ENCODE measurements at places on chromosomes 16 and 17.

DNA sequence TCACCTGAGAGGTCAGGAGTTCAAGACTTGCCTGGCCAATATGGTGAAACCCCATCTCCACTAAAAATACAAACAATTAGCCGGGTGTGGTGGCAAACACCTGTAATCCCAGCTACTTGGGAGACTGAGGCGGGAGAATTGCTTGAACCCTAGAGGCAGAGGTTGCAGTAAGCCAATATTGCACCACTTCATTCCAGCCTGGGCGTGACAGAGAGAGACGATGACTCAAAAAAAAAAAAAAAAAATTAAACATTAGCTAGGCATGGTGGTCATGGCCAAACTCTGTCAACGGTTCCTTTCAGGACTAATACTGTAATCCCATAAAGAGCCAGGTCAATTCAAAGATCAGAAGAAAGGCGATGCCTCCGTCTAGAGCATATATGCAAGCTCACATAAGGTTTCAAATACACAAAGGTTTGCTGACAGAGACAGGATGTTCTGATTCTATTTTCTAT is 2.4 kb downstream of the RNF157 start:
- DNase-seq: no peak

- DNase-seq: no peak
These were observed 26.3 kb downstream of the VPS53 start for GRCh38 chr17:688100-688989.

DNA sequence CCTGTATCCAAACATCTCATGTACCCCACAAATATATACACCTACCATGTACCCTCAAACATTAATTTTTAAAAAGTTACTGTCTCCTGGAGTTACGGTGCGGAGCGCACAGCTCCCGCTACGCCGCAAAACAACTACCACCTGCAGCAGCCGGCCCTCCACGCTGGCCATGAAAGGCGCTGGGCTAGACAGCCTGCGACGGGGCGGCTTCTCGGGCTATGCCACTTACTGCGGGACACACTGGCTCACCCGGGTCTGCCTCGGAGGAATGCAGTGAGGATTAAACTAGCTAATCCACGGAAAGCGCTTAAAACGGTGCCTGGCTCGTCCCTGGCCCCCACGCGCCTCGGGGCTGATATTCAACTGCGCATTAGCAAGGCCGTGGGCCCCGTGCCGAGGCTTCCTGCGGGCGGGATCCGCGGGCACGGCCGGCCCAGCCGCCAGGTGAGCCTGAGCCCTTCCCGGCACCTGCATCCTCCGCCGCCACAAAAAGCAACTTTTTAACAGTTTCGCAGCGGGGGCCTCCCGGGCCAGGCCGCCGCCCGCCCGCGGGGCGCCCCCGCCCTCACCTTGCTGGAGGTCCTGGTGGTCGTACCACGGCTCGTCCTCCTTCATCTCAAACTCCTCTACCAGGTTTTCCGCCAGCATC is 633 bp downstream of the CDR2 start:
- DNase-seq: peak; percentile 34

DNA sequence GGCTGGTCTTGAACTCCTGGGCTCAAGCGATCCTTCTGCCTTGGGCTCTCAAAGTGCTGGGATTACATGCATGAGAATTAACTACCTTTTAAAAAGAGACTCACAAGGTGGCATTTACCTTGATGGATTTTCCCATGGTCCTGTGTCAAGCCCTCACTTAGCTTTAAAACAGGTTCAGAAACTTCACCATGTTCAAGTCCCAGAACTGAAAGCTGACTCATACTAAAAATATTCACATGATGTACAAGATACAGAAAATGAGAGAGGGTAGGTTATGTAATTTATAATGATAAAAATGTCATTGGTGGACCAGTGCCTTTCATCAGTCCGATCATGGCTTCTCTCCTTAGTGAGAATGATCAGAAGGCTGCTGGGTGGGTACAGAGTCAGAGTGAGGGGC is 4.3 kb upstream of the AKAP1 start:
- no peak for DNase-seq

GRCh38 chr17:75487351-75488070 is 27.8 kb downstream of the CASKIN2 start:
- DNase-seq: peak; percentile 33

GRCh38 chr16:48583075-48584065 is 26.6 kb downstream of the N4BP1 start:
- no peak for DNase-seq

DNA sequence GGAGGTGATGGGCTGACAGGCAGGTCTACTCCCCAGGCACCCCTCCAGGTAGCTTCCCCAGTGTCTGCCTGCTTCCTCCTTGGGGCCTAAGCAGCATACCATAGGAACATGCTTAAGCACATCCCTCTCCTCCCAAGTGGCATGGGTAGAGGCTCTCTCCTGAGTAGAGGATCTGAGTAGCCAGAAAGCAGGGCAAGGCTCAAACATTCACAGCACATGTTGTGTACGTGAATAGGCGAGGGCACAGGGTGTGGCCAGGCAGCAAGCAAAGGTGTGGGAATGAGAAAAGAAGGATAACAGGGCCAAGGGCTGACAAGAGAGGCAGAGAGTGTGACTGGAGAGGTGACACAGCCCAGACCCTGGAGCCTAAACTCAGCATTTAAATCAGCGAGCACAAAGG is 29.7 kb upstream of the GFOD2 start:
- DNase-seq: no peak

DNA sequence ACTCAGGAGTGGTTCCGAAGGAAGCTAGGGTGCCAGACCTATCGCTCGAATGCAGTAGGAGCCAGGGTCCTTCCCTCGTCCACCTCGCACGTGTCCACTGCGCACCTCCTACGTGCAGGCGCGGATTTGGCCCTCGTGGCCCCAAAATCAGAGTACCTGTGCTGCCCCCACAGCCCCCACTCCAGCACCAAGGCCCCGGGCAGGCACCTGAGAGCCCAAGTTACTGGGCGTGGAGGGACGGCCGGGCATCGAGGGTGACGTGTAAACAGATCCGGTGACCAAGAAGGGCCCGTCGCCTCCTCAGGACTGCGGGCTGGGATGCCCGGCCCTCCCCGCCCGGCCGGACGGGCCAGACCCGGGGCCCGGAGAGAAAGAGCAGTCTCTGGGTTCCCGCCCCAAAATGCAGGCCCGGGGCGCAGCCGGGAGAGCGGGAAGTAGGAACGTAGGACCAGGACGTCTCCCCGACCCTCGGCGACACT is 492 bp downstream of the SLC25A39 start:
- DNase-seq: no peak

DNA sequence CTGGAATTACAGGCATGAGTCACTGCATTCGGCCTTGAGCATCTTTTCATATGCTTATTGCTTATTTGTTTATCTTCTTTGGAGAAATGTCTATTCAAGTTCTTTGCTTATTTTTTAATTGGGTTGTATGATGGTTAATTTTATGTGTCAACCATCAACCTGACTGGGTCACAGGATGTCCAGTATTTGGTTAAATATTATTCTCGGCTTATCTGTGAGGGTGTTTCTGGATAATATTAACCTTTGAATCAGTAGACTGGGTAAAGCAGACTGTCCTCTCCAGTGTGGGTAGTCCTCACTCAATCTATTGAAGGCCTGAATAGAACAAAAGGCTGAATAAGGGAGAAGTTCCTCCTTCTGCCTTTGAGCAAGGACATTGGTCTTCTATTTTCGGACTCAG is 142.0 kb downstream of the SSH2 start:
- DNase-seq: no peak

- DNase-seq: no peak
These were observed 38.0 kb downstream of the TTC19 start for GRCh38 chr17:16037636-16038035.

DNA sequence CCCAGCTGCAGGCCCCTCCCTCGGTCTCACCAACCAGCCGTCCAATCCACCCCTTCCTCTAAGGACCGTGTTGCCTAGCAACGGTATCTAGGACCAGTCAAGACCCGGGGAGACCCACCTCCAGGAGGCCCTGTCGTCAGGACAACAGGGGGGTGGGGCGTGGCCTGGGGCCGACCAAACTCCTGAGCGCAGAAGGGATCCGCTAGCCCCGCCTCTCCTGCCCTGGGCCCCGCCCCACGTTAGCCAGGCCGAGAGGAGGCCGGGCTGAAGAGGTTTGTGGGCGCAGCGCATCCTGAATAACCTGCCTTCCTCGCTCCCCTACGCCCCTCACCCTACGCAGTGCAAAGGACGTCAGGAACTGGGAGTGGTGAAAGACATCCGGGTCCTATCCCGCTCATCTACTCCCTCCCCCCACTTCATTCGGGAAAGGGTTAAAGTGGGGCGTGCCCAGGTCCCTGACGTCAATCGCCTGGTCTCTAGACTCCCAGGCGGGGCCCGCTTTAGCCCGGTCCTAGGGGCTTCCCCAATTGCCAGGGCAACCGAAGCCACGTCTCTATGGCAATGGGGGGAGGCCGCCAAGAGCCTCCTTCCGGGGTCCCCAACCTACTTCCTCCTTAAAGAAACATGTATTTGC is 14.7 kb downstream of the DLG4 start:
- DNase-seq: peak; percentile 89

GRCh38 chr16:17229766-17230165 is 241.0 kb downstream of the XYLT1 start:
- DNase-seq: no peak

- DNase-seq: peak; percentile 98
These were observed 793 bp upstream of the RAB40C start for GRCh38 chr16:588889-589657.

- DNase-seq: no peak
These were observed 126.9 kb downstream of the PARN start for GRCh38 chr16:14502932-14503741.

DNA sequence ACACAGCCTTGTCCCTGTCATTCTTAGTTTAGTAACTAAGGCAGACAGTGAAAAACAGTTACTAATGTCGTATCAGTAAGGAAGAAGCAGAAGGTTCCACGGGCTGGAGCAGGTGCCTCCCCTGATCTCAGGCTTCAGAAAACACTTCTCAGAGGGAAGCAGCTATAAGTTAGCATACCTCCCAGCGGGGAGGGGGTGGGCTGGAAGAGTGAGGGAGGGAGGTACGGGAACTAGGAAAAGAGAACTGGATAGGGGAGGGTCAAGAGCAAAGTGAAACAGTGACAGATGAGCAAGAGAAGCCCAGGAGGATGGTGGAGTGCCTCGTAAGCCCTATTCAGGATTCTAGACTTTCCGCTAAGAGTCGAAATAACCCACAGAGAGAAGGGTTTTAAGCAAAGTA is 186.3 kb upstream of the XYLT1 start:
- no peak for DNase-seq

- no peak for DNase-seq
These were observed 133.0 kb upstream of the GSE1 start for GRCh38 chr16:85479972-85480726.

GRCh38 chr16:721765-722540 is 1.0 kb downstream of the ANTKMT start:
- no peak for DNase-seq

DNA sequence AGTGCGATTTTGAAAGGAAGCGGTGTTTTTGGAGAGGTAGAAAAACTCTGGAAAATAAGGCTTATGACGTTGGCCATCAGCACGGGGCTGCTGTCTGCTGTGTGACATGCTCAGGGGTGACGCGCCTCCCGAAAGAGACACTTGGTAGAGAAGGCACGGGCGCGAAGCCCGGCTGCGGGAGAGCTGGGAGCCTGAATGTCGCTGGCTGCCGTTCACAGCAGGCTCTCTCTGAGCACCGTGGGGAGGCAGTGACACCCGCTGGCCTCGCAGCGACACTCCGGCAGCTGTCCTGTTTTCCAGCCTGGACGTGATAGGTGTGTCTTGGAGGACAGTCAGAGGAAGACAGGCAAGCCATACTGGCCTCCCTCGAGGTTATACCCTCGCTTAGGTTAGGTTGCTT is 759.1 kb upstream of the RBFOX1 start:
- DNase-seq: no peak

DNA sequence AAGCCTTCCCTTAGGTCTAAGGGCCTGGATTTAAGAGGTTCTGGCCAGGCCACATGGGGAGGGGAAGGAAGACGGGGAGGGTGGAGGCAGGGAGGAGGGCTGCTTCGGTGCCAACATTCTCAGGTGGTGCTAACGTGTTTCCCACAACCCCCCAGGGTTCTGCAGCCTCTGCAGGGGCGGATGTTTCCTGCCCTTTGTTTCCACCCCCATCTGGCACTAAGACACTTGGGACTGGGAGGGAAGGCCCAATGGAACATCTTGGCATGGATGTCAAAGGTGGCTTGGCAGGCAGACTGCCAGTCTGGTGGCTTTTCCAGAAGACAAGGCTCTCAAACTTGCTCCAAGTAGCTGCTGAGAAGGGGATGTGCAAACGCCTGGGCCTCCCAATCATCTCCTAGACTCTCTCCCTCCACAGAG is 12.7 kb downstream of the HIC1 start:
- no peak for DNase-seq

DNA sequence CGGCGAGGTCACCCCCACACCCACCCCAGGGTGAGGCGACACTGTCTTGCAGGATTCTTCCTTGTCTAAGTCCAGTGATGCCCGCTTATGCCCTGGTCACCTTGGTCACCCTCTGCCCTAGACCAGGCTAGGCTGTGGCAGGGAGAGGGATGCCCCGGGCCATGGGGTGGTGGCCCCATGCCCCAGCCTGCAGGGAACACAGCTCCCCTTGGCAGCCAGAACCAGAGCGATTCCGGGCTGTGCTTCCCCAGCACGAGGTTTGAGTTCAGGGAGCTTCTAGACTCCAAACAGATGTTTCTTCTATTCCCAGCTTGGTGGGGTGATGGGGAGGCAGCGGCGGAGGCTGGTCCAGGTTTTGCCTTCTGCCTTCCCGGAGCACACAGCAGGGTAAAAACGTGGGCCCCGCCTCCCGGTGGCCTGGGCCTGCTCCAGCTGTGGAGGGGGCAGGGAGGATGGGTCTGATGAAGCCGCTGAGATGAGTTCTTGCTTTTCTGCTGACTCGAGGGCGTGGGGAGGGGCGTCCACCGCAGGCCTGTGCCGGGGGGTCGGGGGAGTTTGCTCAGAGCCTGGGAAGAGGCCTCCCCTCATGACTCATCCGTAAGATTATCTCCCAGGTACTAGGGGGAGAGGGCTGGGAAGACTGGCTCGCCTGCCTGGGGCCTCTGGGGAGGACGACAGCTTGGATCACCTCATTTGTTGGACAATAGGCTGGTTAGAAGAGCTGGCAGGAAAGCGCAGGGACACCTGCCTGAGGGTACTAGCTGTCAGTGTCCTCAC is 15.4 kb downstream of the SMTNL2 start:
- no peak for DNase-seq

DNA sequence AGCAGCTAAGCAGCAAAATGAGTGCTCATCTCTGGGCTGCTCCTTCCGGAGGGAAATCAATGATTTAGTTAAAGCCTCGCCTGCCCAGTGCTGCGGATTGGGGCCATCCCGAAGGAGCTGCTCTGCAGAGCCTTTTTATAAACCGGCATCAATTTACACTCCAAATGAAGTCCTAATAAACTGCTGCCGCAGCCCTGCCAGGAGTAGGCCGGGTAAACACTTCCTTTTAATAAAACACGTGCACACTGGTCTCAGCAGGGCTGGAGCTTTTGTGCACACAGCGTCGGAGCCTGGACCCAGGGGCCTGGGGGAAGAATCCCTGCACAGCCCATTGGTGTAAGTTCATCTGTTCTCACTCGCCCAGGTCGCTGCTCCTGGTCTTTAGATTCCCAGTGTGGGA is 79.6 kb upstream of the HS3ST2 start:
- no peak for DNase-seq

- no peak for DNase-seq
These were observed 22.5 kb downstream of the OR1D5 start for GRCh38 chr17:3040882-3041281.

- no peak for DNase-seq
These were observed 70.0 kb downstream of the IRX6 start for GRCh38 chr16:55393991-55394390.

GRCh38 chr16:55703003-55704001 is 47.5 kb downstream of the SLC6A2 start:
- DNase-seq: no peak

All from stimulated activated CD4-positive, alpha-beta T cell treated with anti-CD3 and anti-CD28 coated beads, Interleukin-4, amount 100 ng/mL, for 24 hours (primary cell).